Left lobe of liver (tissue), 2 donors: ENCODE measurements at places on chromosomes 7 and 10. TPM values are rescaled to one million over a fixed set of nuclear protein-coding genes. Genes with fewer than 3 reads are reported as not detected.

- no peak for DNase-seq
Measured at GRCh38 chr7:106566196-106566595, 94.8 kb downstream of the CCDC71L start.

DNA sequence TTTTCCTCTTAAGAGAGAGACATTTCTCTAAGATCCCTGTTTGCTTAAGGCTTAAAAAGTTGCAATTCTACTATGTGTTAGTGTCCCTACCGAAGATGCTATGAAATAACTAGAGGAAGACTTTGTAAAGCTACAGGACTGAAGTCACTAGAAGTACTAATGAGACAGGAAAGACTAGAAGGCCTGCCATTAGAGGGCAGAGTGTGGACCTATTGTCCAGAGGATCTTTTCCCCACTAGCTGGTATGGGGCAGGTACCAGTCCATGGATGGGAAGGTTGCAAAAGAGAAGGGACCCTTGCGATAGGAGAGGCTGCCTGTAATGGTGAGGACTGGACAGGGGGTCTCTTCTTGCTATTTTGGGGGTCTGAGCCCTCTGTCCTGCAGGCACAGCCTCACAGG lies 178.1 kb downstream of the TMEM178B start:
- no peak for DNase-seq

Gene USP6NL
- 9.0 TPM for total RNA-seq

Gene PTPN20
- 0.08 TPM for total RNA-seq

DNA sequence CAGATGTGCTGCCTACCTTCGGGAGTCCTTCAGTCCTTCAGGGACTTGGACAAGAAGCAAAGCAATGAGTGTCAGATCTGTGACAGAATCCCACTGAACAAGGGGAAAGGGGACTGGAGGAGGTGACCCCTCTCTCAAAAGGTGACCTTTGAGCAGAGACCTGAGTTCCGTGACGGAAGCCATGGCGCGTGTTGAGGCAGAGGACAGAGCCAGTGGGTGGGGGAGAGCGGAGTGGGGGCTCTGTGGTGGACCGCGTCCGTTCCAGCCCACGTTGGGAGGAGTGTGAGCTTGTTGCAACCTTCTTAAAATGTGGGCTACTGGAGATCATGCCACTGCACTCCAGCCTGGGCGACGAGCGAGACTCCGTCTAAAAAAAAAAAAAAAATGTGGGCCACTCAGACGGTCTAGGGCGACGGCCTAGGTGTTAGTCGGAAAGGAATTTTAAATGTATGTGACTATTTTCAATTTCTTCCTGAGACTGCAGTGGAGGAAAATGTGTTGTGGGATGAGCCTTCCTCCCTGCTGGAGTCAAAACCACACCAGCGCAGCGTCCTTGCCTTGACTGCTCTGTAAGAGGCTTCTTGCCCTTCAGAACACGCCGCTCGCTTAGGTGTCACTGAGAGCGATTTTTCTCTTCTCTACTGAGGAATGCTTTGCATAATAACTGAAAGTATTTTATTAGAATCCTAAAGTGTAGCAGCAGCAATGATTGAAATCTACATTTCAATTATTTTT lies 272.7 kb downstream of the CELF2 start:
- no peak for DNase-seq

- DNase-seq: no peak
Measured at GRCh38 chr10:78416031-78417011, 382.7 kb downstream of the RPS24 start.

DNA sequence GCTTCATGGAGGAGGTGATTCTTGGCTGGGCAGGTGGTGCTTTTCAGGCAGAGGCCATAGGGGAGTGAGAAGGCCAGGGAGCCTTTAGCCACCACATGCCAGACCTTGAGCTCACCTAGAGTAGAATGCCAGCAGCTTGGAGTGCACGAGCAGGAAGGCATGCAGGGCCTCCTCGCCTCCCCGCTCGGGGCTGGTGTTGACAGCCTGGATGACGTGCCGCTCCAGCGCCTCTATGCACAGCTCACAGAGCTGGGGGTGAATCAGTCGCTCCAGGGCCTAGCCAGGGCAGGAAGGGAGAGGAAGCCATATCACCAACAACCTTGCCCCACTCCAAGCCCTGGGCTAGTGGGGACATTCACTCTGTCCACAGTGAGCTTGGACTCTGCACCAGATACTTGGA lies 15.7 kb downstream of the HPS1 start:
- DNase-seq: no peak

DNA sequence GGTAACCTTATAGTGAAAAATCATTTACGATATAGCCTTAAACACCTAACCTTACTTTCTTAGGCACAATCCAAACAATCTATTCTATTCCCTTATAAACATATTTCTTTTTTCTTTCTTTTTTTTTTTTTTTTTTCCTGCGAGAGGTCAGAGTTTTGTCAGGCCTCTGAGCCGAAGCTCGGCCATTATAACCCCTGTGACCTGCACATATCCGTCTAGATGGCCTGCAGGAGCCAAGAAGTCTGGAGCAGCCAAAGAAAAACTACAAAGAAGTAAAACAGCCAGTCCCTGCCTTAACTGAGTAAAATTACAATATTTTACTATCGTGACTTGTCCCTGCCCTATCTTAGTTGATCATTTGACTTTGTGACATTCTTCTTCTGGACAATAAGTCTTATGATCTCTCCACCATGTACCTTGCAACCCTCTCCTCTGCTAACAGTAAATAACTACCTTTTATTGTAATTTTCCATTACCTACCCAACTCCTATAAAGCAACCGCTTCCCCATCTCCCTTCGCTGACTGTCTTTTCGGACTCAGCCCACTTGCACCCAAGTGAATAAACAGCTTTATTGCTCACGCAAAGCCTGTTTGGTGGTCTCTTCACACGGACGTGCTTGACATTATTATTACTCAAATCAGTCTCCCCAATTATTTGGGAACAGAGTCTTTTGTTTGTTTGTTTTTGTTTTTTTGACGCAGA lies 64.5 kb downstream of the AOAH start:
- no peak for DNase-seq

DNA sequence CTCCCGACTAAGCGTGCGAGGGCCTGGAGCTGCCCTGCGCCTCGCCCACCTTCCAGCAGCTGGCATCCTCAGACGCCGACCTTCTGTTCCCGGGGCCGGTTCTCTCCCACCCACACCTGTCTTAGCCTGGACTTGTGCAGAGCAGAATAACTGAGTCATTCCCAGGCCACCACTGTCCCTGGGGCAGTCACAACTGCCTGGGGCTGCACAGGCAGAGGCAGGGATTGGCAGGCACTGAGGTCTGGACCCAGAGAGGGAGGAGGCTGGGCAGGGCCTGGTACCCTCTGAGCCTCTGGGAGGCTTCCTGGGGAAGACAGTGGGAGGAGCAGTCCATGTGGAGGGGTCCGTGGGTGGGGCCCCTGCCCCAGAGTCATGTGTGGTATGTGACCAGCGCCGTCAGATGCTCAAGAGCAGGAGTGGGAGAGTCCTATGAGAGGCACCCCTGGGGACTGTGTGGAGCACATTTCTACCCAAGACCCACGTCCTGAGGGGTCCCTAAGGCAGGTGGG lies 74.3 kb downstream of the NKX6-2 start:
- DNase-seq: no peak

DNA sequence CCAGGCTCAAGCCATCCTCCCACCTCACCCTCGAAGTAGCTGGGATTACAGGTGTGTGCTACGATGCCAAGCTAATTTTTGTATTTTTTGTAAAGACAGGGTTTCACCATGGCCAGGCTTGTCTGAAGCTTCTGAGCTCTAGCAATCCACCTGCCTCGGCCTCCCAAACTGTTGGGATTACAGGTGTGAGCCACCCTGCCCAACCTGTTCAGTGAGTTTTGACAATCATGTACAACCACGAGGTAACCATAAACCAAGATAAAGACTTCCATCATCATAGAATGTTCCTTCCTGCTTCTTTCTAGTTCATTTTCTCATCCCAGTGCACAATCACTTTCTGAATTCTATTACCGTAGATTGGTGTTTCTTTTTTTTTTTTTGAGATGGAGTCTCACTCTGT lies 30.5 kb upstream of the MKRN1 start:
- DNase-seq: no peak

- DNase-seq: peak; percentile 57
Measured at GRCh38 chr10:75403939-75404814, 2.6 kb upstream of the ZNF503 start.

Gene ZNF736
- total RNA-seq: 4.3 TPM

DNA sequence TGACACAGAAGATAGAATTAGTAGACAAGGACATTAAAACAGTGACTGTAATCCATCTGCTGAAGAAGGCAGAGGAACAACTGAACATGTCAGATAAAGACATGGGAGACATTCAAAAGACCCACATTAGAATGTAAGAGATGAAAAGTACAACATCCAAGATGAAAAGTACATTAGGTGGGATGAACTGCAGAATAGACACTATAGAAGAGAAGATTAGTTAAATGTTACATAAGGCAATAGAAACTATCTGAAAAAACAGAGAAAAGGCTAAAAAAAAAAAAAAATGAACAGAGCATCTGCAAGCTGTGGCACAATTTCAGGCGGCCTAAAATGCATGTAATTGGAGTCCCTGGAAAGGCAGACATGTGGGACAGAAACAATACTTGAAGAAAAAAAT lies 21.6 kb downstream of the NUB1 start:
- no peak for DNase-seq

Gene ARMS2
- total RNA-seq: not detected

GRCh38 chr7:772861-773621 lies 46.0 kb upstream of the PRKAR1B start:
- no peak for DNase-seq

- DNase-seq: no peak
Measured at GRCh38 chr10:68759967-68760366, 38.9 kb downstream of the CCAR1 start.

- no peak for DNase-seq
Measured at GRCh38 chr10:133196936-133197758, 32.9 kb upstream of the UTF1 start.

DNA sequence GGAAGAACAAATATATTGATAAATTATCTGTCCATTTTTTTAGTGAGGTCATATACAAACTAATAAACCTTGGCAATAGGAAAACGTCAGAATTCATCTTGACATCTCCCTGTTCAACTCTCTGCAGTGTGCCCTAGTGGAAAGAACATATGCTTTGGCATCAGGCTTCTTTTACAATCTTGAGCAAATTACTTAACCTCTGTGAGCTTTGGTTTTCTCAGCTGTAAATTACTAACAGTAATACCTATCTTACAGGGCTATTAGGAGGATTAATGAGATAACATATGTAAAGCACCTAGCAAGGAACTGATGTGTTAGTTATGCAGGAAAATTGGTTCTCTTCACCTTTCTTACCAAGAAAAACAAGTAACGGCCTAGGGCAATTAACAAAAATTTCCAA lies 161.8 kb downstream of the PHTF2 start:
- no peak for DNase-seq

DNA sequence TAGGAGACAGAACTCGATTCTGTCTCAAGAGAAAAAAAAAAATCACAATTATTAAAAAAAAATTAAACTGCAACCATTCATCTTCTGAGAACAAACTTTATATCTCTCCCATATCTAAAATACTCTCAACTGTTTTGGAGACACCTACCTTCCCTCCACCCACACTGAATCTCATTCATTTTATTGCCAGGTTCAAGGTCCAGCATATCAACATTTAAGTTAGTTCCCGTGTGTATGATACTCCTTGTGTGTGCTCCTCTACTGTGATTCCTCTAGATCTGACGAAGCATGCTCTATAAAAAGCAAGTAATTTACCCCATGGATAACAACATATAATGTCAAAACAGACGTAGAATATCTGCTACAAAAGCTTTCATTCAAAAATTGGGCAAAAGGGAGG lies 351.8 kb upstream of the SORCS1 start:
- no peak for DNase-seq

DNA sequence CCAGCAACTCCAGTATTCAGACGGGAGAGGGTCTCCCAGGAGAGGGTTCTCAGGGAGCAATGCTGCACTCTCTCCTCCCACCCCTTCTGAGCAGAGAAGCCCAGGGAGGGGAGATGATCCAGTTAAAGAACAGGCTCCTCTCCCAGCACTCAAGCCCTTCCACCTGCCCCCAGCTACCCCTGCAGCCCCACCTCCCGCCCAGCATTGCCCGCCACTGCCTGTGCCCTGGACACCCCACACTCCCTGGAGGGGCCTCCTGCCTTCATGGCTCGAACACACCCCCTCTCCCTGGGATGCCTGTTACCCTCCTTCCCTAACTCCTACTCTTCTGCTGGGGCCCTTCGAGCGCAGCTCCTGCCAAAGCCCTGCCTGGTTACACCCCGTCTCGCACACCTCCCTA lies 66.8 kb downstream of the ELFN1 start:
- DNase-seq: no peak

Gene SMKR1
- not detected for total RNA-seq

GRCh38 chr7:143172354-143172753 lies 10.9 kb upstream of the TAS2R39 start:
- peak; percentile 82 for DNase-seq

- no peak for DNase-seq
Measured at GRCh38 chr7:38054199-38054598, 123.8 kb upstream of the STARD3NL start.

Gene GDF2
- total RNA-seq: 7.2 TPM

Gene GHRHR
- total RNA-seq: 0.83 TPM

Gene HDAC9
- 2.1 TPM for total RNA-seq

Gene ZPBP
- total RNA-seq: not detected

- DNase-seq: no peak
Measured at GRCh38 chr10:82674036-82674435, 799.0 kb downstream of the NRG3 start.
